CD4-positive, alpha-beta T cell treated with Interleukin-15 for 1 hour (primary cell): ENCODE measurements at places on chromosomes 2 and 18.
A peak's percentile ranks its signal among the peaks of the same experiment; 100 is the strongest.

- DNase-seq: no peak
Measured at GRCh38 chr2:9525266-9525665, 30.4 kb downstream of the ADAM17 start.

DNA sequence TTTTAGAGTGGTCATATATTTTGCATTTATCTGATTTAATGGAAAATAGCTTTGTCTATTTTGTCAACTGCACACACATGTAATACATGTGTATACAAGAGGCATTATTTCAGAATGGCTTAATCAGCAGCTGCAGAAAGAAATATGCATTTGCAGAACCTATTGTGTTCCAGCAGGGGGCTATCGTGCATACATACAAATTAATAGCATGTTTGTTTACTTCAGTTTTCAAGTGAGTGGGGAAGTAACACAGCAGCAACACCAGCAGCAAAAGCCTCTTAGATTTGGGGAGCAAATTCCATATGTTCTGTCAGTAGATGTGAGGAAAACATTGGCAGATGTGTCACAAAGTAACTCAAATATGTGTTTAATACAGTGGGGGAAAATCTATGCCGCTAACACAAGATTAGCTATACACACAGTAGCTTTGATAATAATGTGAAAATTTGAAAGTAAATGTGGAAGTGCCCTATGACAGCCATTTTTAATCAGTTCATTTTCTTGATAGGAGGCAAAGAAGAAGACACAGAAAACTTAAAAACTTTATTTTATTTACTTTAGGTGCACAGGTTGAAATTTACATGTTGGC, 218.1 kb downstream of the WDR7 start:
- no peak for DNase-seq

GRCh38 chr2:217360111-217360510, 500.2 kb upstream of the TNP1 start:
- no peak for DNase-seq

DNA sequence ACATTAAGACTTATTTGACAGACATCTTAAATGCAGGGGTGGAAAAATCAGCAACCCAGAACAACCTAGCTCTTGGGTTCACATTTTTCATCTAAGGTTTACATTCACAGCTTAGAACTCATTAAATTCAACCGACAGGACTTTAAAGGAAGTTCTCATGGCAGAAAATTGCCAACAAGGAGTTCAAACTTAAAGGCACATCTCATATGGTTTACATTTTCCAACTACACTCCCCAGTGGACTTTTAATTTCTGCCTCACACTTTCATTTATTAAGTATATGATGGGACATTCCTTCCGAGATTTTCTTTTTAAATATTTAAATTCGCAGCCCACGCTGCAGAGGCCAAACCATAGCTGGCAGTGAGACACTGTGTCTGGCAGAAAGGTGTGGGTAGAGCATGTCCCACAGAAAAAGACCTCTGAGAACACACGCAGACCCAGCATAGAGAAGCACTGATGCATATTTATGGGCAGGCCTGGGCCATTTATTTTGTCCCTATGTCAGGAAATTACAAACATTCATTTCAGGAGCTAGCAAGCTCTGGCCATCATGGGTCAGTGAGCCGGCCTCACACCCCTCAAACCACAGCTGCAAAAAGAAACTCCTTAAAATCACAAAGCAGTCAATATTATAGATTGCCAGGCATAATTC, 46.3 kb downstream of the STK39 start:
- no peak for DNase-seq

GRCh38 chr2:189179570-189179950, at the start of gene COL5A2:
COL5A2 (minus strand) TSS chr2:189179761; CDS start chr2:189179604, 157 bp downstream.
- no peak for DNase-seq

- no peak for DNase-seq
Measured at GRCh38 chr2:236768393-236769140, 198.9 kb downstream of the ACKR3 start.

DNA sequence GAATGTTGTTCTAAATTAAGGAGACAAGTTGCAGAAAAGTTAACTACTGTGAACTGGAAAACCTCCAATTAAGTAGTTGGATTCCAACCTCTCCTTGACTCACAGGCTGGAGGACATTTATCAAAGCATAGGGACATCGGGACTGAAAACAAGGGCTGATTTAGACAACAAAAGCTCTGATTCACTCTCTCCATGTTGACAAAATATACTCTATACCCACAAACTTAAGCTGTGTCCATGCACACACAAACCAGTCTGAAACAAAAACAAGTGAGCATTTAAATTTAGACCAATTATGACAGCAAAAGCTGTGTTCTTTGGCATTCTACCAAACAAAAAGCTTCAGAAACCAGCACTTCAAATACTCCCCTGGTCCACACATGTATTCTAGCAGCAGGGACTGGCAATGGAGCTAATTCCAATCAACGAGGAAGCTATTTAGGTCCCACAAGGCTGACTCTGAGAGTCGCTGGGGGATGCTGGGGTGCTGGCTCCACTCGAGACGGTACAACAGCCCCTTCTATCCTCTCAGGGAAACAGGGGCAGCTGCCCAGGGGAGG, 71.4 kb downstream of the NXPH2 start:
- DNase-seq: no peak

GRCh38 chr2:146246002-146246735, 1598.7 kb upstream of the ACVR2A start:
- no peak for DNase-seq

DNA sequence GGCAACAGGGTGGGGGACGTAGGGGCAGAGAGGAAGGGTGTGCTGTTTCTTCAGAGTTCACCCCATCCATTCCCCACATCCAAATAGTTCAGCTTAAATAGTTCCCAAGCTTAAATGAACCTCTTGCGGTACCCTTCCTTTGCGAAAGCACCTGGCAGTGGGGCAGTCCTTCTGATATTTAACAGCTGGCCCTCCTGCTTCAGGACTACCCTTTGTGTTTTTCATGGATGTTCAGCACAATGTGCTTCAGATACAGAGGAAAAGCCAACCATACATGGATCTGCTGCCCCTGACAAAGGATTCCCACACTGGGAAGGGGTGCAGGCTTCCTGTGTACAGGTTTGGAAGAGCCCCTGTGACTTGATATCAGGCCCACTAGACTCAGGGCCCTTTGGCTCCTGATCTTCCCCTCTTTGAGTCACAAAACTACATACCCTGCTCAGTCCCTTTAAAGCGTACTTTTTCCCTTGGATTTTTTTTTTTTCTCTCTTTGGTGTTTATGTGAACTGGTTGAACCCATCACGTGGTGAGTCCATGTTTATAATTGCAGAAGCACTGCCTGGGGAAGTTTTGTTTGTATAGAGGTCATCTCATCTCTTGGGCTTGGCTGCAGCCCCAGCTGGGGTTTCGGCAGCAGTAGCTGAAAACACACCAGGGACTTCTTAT, 45.3 kb upstream of the IGFBP5 start:
- no peak for DNase-seq

- no peak for DNase-seq
Measured at GRCh38 chr2:176163672-176164056, 6.6 kb downstream of the HOXD3 start.

DNA sequence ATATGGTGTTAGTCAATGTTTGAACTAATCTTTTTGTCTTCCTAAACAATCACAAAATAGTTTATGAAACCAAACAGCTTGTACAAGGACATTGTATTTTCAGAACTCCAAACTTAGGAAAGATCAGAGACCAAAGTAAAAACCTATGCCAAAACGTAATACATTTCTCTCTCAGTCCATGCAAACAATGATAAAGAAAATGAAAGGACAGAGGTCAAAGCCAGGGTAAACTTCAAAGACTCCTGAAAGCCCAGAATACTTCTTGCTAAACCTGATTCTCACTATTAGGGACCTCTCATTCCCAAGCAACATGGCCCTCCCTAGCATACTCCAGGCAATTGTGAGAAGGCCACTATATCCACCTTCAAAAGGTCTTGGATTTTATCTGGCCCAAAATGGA, 105.1 kb upstream of the GALNT5 start:
- DNase-seq: no peak

GRCh38 chr2:224104668-224105386, 65.7 kb upstream of the SERPINE2 start:
- no peak for DNase-seq

- no peak for DNase-seq
Measured at GRCh38 chr2:19476327-19476726, 117.9 kb upstream of the OSR1 start.

DNA sequence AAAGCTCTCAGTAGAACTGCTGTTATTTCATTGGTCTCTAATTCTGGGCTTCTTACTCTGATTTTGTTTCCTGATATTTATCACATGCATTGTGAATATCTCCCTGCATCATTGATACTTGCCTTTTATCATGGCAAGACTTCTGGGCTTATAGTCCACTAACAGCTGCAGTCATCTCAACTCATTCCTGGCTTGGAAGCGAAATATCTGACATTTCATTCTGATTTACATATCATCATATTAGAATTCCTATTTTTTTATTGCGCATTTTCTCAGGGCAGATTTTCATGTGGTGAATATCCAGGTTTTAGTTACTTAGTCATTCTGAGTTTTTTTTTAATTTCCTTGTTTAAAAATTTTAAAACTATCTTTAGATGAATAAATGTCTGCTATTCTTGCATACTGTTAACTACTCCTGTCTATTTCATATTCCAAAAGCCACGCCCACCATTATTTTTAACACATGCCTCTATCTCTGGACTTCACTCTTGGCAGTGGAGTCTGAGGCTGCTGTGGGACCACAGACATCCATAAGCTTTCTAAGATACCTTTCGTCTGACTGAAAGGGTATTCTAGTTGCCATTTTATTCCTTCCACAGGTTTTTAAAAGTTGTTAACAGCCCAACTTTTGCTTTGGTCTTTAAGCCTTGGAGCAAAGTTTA, 164.5 kb downstream of the IRS1 start:
- no peak for DNase-seq

GRCh38 chr2:158045362-158045761, 56.3 kb upstream of the UPP2 start:
- DNase-seq: no peak

- DNase-seq: no peak
Measured at GRCh38 chr2:164061129-164061746, 325.4 kb upstream of the FIGN start.

DNA sequence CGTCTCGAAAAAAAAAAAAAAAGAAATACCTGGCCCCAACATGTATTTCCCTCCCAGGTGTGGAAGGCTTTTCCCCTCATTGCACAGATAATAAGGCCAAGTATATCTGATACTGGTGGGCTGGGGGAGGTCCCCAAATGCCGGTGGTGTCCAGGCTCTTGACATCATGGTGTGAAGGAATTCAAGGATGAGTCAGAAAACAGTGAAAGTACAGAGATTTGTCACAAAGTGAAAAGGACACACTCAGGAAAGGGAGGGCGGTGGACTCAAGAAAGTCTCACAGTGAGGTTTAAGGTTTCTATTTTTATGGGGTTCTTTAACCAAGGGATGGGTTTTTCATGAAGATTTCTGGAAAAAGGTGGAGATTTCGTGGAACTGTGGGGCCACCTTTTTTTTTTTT, 37.8 kb upstream of the FZD5 start:
- no peak for DNase-seq

DNA sequence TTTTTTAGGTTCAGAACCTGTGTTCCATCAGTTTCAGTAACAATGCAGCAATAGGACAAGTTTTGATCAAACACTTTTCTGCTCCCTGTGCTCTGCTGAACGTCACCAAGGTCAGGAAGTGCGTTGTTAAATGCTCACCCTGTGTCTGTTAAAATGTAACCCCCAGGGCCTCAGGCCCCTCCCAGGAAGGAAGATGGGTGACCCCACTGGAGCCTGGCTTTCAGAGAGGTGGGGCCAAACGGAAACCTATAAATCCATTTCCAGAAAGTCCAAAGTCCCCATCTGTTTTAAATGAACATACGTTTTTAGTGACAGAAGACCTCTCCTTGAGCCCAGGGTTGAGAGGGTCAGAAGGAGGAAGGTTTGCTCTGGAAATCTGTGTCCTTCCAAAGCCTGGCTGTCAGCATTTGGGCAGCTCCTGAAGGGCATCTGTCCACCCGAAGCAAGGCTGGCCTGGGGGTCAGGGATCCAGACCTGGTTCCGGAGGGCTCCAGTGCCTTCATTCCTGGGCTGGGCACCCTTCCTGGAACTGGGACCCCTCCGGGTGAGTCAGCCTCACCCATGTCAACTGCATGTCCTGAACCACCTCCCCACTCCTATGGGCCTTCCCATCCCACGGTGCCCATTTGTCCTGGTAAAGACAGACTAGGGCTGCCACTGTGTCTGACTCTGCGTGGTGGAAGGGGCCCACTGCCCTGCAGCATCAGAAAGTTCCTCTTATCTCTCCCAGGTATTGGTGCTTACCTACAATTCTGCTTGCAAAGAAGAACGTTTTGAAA, 117.4 kb upstream of the COPS8 start:
- DNase-seq: peak; percentile 77

GRCh38 chr2:31322371-31322770, 88.4 kb downstream of the EHD3 start:
- DNase-seq: no peak

DNA sequence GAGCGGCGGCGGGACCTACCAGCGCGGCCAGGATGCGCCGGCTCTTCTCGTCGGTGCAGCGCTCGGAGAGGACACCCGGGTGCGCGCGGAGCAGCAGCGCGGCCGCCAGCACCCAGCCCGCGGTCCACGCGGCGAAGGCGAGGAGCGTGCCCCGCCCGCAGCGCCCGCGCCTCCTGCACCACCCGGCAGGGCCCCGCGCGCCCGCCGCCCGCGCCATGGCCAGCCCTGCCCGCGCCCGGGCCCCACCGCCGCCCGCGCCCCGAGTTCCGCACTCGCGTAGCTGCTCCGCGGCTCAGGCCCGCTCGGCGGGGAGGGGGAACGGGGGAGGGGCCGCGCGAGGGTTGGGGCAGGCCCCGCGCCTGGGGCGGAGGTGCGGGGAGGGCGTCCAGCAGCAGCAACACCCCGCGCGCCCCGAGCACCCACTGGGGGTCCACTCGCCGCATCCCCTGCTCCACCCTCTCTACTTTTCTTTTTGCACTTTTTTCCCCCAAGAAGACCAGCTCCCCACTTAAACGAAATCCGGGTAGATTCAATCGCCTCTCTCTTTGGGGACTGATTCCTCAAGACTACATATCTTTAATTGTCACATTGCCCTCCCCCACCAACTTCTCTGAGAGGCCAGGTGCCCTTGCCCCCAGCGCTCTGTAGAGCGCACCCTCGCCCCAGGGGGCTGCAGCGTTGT, at the start of gene DIPK1C:
Gene DIPK1C (minus strand): TSS at position 266 of the 682 bp plus-strand sequence. CDS start 49 bp downstream, at position 217.
- no peak for DNase-seq

- no peak for DNase-seq
Measured at GRCh38 chr2:120669121-120669952, 66.3 kb upstream of the GLI2 start.

DNA sequence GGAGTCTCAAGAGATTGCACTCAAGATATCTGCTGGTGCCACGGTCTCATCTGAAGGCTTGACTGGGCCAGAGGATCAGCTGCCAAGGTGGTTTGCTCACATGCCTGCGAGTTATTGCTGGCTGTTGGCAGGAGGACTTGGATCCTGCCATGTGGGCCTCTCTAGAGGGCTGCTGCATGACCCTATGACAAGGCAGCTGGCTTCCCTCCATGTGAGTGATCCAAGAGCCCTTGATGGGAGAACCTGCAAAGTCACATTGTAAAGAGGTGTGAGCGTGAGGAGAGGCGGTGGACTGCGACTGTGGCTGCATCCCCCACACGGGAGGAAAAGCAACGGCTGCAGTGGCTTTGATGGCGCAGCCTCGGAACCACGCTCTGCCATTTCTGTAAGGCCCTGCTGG, 4.0 kb upstream of the ALLC start:
- DNase-seq: no peak
